ENCODE measurements at places on chromosomes 5 and 9.
A peak's percentile ranks its signal among the peaks of the same experiment; 100 is the strongest.

DNA sequence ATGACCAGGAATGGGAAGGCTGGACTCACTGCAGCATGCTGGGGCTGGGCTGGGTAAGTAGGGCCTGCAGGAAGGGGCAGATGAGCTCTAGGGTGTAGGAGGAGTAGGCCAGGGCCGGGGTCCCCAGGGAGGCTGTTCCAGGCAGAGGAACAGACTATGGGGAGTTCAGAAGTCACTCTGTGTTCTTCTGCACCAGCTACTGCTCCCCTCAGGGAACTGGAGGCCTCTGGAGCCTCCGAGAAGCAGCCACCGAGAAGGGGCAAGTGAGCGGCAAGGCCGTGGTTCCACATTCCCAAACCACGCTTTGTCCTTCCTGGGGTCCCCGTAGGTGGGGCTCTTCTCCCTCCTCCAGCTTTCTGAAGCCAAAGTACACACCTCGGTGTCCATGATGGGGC is 8.4 kb upstream of the SLC2A6 start:
- no peak for DNase-seq

DNA sequence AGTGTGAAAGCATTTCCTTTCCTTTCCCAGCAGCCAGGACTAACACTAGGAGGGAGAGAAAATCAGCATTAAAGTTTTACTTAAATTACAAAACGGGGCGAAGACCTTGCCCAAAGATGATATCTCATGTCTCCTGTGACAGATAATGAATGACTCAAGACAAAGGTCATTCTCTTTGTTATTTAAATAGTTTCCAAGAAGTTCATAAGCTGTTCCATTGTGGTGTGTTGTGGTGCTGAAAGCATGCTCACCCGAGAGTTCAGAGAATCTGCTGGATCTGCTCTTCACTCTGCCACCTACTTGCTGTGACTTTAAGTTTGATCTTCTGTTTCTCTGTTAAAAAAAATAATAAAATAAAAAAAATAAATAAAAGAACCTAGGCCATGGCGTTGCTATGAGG is 265.9 kb upstream of the NR4A3 start:
- DNase-seq, result no peak

- DNase-seq, result no peak
These were observed 1.7 kb upstream of the AGTPBP1 start for GRCh38 chr9:85743275-85744128.

DNA sequence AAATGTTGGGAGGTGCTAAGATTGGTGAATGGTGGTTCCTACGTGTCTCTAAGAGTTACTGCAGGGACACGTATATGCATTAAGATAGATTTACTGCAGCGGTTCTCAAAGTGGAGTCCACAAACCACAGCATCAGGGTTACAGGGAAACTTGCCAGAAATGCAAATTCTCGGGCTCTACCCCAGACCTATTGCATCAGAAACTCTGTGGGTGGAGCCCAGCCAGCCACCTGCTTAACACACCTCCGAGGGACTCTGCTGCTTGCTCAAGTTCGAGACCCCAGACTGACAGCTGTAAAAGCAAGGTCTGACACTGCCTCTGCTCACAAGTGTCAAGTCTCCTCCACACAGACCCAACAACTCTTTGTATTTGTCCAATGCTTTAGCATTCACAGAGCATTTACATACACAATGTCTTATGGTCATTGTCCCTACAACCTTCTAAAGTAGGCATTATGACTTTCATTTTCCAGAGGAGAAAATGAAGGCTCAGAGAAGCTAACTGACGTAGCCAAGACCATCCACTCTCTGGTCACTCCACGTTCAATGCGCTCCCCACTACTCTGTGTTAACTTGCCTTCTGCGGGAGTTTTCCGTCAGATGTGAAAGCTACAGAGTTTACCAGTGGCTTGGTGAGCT is 48.8 kb downstream of the HSD17B3 start:
- no peak for DNase-seq

DNA sequence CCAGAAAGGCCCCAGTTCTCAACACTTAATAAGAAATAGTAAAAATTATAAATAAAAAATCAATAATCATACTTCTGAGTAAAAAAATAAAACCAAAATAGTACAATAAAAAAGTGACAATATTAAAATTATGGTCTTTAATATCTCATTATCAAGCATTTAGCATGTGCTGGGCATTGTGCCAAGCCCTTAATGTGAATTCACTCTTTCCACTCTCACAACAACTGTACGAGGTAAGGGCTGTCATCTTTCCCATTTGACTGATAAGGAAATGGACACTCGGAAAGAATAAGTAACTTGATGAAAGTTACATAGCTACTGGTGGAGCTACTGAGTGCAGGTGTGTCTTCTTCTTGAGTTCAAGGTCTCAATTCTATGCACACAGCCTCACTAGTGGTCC is 43.6 kb downstream of the SEC61B start:
- no peak for DNase-seq

DNA sequence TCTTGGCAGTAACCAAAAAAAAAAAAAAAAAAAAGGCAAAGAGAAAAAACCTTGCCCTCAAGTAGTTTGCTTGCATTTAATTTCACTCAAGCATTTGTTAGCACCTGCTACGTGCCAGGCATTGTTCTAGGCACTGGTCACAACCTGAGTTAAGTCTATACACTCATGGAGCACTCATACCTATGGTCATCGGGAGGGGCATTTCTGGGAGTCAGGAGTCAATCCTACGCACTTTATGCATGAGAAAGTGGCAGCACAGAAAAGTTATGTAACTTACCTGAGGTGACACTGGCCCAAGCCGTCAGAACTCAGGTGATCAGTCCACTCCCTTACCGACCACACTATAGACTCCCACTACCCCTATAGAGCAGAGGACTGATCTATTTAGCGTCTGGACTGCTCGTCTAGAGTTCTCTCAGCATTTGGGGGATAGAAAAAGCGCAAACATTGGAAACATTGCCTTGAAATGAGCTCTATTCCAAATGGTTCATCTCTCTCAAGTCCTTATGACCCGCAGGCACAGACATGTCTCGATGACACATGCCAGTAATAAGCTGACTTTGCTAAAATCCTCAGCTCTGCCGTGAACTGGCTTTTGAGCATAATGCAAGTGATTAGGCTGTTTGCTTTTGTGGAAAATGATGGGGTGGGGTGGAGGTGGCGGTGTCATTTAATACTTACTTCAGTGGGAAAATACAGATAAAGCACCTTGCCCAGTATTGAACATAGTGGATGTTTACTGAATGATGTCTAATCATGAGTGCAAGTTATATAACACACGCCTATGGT is 160.2 kb downstream of the ARHGEF28 start:
- no peak for DNase-seq

DNA sequence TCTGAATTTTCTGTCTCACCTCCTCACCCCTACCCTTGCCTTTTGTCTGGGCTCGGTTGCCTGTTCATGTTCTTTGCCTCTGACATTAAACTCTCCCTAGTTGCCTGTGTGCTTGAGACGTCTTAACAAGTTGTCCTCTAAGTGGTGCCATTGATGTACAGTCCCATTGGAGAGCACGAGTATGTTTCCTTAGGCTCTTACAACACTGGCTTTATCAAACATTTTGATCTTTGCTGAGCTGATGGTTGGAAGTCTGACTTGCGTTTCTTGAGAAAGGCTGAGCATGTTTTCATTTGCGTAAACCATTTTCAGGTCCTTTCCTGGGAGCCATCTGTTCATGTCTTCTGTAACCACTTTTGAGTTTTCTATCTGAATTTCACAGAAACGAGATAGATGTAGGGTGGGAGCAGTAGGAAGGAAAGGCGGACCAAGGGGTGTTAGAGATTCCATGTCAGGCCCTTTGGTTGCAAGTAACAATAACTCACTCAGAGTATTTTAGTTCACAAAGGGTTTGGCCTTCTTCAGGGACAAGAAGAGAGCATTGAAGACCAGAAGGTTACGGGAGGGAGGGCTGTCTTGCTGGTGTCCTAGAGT is 35.4 kb downstream of the OTULIN start:
- DNase-seq, result no peak

GRCh38 chr5:108729242-108729615 is 18.5 kb upstream of the FER start:
- DNase-seq, result no peak

DNA sequence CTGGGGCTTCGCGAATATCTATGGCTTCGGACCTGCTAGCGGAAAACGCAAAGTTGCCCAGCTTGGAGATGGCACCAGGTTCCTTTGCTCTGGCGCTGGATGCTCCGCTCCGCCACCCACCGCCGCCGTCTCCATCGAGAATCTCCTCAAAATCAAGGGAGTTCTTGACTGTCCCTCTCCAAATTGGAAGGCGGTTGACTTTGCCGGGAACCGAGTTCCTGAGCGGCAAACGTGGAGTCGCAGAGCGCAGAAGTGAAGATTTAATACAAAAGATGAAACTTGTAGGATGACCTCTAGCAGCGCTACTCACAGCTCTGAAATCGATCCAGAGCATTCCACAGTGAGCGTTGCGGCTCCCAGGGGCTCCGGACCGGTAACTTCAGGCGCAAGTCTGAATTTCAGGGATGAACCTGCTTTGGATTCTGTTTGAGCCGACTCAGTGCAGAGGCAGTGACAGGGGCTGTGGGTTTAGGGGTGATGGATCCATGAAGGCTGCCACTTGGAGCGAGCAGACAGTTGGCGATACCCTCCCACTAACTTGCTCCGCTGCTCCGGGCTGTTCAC is 1641.5 kb upstream of the C9orf72 start:
- DNase-seq, result no peak

GRCh38 chr9:110623462-110624025 is 44.0 kb upstream of the SVEP1 start:
- peak; percentile 46 for DNase-seq

DNA sequence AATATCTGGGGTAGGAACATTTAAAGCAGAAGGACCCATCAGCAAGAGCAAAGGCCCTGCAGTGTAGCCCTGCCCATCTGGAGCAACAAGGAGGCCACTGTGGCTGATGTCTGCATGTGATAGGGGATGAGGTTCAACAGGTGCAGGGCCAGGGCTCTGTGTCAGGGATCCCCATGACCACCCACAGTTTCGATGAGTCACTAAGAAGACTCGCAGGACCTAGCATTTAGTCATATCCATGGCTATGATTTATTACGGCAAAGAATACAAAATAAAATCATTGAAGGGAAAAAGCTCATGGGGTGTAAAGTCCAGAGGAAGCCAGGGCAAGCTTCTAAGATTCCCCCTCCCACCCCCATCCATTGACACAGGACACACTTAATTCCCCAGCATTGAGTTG is 188.6 kb downstream of the ADGRV1 start:
- no peak for DNase-seq

GRCh38 chr9:110160123-110160522 is 47.8 kb downstream of the C9orf152 start:
- DNase-seq, result no peak

GRCh38 chr9:129077236-129077635 is 3.7 kb upstream of the DOLPP1 start:
- no peak for DNase-seq

GRCh38 chr9:77218612-77219011 is 41.3 kb downstream of the VPS13A start:
- no peak for DNase-seq

GRCh38 chr5:133469846-133470245 is 142.5 kb downstream of the FSTL4 start:
- no peak for DNase-seq

DNA sequence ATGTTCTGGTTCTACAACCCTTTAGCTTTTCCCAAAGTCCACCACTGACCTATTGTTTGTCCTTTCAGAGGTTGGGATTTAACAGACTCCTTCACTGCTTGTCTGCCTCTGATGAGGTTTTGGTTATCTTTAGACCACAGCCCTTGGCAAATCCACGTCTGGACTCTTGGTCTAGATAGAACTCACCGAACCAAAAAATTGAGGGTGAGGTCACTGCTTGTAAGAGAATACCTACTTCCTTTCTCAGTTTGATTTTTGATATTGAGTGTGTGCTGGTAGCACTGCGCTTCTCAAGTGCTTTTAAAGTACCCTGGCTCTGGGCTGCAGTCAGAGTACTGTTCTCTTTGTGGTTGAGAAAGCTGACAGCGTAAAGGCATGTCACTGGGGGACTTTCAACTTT is 61.7 kb downstream of the JMY start:
- DNase-seq, result no peak

DNA sequence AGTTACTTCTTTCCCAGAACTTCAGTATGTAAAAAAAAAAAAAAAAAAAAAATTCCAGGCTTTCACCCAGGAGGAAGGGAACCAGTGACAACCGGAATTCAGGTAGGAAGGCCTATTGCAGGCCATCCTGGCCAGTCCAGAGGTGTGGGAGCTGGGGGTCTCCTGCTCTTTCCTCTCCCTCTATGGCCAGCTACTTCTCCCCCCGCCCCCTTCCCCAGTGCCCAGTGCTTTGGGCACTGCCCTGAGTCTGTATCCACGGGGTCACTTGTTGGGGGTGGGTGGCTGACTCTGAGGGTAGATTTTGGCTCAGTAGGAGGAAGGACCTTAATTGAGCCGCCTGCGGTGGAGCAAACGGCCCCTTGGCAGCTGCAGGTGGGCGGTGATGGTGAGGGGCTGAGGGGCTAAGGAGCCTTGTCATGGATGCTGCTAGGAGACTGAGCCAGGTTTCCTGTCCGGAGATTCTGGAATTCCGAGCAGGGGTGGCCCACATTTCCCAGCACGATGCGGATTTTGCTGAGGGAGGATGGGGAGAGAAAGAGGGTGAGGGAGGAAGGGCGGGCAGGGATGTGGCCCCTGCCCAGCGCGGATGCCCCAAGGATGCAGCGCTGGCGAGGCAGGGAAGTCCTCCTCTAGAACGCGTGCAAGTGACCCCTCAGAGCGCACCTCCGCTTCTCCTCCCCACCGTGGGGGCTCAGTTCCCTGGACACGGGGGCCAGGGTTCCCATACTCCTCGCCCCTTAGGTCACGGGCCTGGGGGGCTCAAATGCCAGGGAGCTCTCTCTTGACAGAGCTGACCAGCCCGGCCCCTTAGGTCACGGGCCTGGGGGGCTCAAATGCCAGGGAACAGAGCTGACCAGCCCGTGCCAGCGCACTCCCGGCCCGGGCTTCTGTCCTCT is 1.2 kb upstream of the PHF2 start:
- no peak for DNase-seq

DNA sequence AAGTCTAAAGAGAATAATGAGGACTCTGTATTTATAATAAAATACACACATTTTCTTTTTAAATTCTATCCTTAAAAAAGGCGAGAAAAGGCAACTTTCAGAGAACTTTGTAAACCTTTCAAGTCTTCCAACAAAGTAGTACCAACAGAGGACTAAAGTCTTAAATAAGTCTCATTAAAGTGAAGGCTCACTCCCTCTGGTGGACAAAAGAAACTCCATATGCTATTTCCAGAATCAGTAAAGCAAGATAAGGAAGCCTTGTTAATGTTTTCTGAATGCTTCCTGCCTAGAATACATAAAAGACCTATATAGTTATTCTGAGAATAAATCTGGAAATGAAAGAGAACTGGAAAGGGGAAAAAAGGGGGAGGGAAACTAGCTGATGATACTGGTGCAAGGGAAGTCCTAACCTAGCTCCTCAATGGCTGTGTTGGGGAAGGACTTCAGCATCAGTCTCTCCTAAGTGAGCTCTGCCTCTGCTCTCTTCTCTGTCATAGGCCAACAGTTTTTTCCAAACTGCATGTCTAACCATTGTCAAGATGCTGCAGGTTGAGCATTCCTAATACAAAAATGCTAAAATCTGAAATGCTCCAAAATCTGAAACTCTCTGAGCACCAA is 7.2 kb downstream of the HMGCS1 start:
- DNase-seq, result peak; percentile 25

- DNase-seq, result no peak
These were observed 103.6 kb downstream of the PSAT1 start for GRCh38 chr9:78400496-78400895.
